ENCODE measurements at places on chromosomes 3 and 15.

DNA sequence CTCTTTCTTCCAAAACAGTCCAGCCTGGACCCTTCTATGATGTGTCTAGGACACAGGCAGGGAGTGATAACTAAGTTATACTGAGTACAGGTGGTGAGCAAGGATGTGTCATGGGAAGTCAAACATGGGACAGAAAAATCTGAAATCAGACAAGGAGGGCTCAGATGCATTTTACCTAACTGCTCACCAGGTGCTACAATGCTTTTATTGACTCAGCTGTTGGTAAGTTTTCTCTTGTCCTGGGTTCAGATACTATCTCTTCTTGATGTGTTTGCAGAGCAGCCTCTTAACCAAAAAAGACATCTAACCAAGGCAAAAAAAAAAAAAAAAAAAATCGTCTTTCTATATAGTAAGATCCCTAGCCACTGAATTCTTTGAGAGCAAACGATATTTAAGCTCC lies 378.6 kb downstream of the VPS13C start:
- DNase-seq: no peak

DNA sequence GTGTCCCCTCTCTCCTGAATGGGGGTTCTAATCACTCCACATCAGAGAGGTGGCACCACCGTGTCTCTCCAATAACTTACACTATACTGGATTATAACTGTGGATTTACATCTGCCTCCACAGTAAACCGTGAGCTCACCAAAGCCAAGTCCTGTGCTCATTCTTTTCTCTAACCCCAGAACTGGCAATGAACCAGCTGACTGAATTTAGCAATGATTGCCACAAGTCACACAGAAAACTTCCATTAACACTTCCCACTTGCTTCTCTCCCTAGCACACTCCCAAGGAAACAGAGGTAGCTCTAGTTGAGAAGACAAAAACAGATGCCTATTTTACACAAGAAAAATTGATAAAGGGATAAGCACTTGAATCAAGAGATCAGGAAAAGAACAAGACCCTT lies 361.3 kb downstream of the ULK4 start:
- no peak for DNase-seq

- no peak for DNase-seq
Observed at GRCh38 chr3:37891227-37891626, 29.5 kb downstream of the CTDSPL start.

GRCh38 chr3:140585828-140586227 lies 92.0 kb upstream of the TRIM42 start:
- DNase-seq: no peak

DNA sequence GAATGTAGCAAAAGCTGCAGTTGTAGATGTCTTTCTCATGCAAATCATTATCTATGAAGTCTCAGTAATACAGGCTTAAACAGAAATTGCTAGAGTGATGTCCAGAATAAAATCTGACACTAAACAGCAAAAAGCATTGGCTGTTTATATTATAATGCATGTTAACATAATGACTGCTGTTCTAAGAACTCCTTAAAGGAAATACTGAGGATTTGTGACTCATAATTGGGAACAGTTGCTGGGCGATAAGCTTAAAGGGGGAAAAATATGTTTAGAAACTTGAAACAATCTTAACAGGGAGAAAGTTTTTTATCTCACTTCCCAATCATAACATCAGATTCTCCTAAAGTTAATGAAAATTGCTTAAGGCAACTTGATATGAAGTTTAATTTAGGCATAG lies 17.5 kb downstream of the TIPARP start:
- no peak for DNase-seq

DNA sequence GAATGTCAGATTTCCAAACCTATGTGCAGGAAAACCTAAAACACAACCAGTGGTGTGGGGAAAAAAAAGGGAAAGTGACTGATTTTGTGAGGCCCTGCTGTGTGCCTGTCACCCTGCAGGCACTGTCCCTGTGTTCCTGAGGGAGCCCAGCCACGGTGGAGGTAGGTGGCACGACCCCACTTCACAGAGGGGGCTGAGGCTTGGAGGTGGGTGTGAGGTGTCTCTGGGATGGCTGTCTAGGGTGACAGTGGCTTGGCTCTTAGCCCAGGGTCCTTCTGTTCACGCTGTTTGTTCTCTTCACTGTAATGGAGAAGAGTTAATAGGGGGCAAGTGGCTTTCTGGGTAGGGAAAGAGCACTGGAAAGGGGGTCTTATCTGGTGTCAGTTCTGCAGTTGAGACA lies 22.6 kb downstream of the RASGRF1 start:
- DNase-seq: no peak

DNA sequence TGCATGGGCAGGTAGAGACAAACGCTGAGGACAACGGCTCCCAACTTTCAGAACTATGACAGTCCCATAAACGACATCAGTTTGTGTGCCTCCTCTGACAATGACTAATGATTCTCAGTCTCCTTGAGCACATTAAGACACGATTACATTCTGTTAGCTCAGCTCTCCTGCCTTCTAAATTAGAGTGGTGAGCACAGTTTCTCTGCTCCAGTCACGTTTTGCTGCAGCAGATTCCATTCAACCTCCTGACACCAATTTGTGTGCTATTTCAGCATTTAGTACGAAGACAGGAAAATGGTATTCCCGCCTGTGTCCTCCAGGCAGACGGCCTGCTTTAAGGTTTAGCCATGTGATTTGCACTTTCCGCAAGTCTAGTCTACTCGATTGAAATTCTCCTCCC lies 458.4 kb upstream of the CFAP20DC start:
- DNase-seq: no peak

- no peak for DNase-seq
Observed at GRCh38 chr3:127903611-127904375, 11.2 kb upstream of the KBTBD12 start.

DNA sequence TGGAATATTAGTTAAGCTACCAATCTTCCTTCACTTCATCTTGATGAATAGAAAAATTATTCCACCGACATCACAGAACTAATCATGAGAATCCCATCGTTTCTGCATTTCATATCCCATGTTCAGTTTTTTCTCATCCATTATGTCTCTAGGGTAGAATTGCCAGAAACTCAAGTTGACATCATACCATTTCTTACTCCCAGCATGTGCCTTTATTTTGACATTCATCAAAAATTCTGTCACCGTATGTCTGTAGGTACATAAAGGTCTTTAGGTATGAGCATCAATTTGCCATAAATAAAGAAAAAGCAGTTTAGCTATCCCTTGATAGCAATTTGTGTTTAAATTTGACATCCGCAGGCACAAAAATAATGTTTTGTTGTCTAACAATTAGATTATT lies 175.5 kb upstream of the ROBO2 start:
- no peak for DNase-seq

DNA sequence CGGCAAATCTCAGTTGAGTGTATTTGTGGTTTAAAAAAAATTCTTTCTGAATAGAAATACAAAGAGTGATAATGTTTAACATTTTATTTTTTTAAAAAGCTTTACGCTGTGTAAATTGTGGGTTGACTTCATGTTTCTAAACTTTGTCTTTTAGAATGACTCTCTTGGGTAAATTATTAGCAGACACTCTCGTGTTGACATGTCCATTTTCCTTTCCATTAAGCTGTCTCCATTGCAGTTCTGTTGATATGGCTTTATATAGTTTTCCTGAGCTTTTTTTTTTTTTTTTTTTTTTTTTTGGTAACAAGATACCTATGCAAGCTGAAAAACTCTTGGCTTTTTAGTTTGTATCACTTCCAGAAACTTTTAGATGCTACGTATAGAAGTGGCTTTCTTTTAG lies 92.6 kb downstream of the IGF1R start:
- DNase-seq: no peak

GRCh38 chr3:158668506-158668905 lies 3.9 kb downstream of the LXN start:
- no peak for DNase-seq

DNA sequence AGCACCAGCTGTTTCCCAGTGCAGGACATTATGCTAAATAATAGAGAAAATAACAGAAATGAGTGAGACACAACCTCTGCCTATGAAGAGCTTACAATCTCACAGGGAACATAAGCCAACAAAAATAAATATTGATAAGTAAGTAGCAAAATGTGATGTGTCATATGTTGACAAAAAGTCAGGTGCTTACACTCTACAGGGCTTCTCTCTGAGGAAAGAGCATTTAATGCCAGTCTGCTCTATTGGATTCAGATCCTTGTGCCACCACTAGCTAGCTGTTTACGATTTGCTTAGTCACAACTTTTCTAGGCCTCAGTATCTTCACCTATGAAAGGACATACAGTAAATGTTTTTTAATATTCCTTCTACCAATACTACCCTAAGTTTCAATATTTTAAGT lies 500.9 kb upstream of the NAALADL2 start:
- DNase-seq: no peak

- DNase-seq: no peak
Observed at GRCh38 chr15:46856839-46857502, 860.3 kb upstream of the SEMA6D start.

- no peak for DNase-seq
Observed at GRCh38 chr15:73936588-73937290, 10.5 kb downstream of the LOXL1 start.

DNA sequence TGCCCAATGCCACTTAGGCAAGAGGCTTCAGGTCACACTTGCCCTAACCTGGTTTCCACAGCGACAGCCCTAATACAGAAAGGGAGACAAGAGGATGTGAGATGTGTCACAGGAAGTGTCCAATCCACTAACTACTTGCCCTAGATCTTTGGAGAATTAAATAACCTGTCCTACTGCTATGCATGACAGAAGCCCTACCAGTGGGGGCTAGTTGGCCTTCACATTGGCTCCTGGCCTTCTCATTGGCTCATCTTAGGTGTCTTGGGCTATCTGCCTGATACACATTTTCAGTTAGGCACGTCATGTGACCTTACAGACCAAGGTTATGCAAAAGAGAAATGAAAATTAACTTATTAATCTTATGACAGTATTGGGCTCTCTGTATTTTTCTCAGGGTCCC lies 449.9 kb downstream of the FHIT start:
- no peak for DNase-seq

GRCh38 chr3:129095285-129095684 lies 26.3 kb downstream of the RAB43 start:
- DNase-seq: no peak

GRCh38 chr15:56752986-56753385 lies 19.7 kb upstream of the ZNF280D start:
- DNase-seq: no peak

GRCh38 chr15:44082558-44083157 lies 112.4 kb downstream of the FRMD5 start:
- DNase-seq: no peak

Measured in activated CD4-positive, alpha-beta T cell treated with anti-CD3 and anti-CD28 coated beads, Interleukin-2, amount 50 U/mL, for 1 hour (primary cell).